Stimulated activated CD4-positive, alpha-beta T cell treated with anti-CD3 and anti-CD28 coated beads, TNF-alpha, amount 100 ng/mL, for 1 hour (primary cell): ENCODE measurements at places on chromosomes 7 and 10.

GRCh38 chr10:80260295-80261243 lies 28.9 kb downstream of the MAT1A start:
- no peak for DNase-seq

- DNase-seq = no peak
These were observed 36.2 kb downstream of the PRSS2 start for GRCh38 chr7:142806957-142807356.

- no peak for DNase-seq
These were observed 18.7 kb downstream of the FAM25A start for GRCh38 chr10:87038786-87039185.

- no peak for DNase-seq
These were observed 238.8 kb upstream of the LRGUK start for GRCh38 chr7:133888061-133888930.

DNA sequence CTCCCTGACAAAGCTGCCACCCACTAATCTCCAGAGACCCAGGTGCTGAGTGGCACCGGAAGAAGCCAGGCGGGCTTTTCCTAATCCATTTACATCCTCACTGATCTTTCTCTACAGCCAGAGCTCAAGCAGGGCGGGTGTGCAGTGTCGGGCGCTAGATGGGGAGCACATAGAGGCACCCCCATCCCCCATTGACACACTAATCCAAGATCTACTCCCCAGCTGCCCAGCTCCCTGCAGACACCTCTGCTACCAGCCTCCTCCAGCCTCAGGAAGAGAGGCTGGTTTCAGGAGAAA lies 22.2 kb downstream of the FRMPD2 start:
- DNase-seq = no peak

DNA sequence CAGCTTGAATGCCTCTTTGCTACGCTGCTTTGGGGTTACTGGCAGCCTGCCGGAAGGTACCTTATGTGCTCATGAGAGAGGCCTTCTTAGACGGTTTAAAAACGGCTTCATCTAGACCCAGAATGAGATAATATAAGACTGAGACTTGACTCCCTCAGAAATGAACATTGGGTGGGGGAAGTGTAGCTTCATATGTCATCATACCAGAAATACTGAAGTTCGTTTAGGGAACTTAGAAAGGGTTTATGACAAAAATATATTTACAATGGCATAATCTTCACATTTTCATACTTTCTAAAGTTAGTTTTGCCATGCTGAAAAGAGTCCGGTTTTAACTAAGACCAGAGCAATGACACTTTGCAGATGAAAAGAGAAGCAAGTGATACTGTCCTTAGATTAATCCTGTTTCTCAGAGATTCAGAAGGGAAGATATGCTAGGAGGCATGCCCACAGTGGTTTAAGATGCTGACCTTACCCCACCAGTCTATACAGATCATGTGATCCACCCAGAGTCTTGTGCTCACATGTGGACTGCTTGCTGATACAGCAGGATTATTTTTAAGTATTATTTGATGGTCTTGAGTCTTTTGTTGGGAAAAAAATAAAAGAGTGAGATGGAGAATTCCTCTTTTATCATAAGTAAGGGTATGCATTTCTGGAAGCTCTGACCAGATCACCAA lies 40.8 kb upstream of the HGF start:
- no peak for DNase-seq

- DNase-seq = no peak
These were observed 2.0 kb upstream of the KIF11 start for GRCh38 chr10:92590623-92591549.

- DNase-seq = no peak
These were observed 249.7 kb downstream of the CREB5 start for GRCh38 chr7:28661826-28662595.

- DNase-seq = no peak
These were observed 5.2 kb downstream of the CHPF2 start for GRCh38 chr7:151237244-151238189.

- no peak for DNase-seq
These were observed 191.3 kb upstream of the RHOBTB1 start for GRCh38 chr10:61135276-61135721.

- no peak for DNase-seq
These were observed 2.0 kb upstream of the TBXAS1 start for GRCh38 chr7:139827042-139827441.

GRCh38 chr10:100978121-100978900 lies 9.0 kb downstream of the MRPL43 start:
- DNase-seq = no peak

- no peak for DNase-seq
These were observed 68.4 kb downstream of the ASAH2B start for GRCh38 chr10:50807851-50808776.

DNA sequence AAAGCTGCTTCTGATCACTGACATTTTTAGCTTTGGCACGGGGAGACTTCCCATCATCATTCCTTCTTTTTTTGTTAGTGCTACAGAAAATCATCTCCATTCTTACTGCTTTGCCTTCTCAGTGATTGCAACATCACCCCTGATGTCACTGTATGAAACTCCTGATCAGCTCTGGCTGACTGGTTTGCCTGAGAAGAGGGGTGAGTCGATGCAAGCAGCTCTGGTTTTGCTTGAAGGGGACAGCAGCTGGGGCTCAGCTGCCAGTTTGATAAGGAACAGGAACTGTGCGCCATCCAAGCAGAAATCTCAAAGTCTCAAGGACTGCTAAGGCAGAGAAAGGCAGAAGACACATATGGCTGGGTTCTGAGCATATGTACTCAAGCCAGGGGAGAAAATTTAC lies 808.5 kb upstream of the CELF2 start:
- no peak for DNase-seq

- DNase-seq = no peak
These were observed 23.8 kb downstream of the SUFU start for GRCh38 chr10:102527546-102527945.

- no peak for DNase-seq
These were observed 24.2 kb downstream of the TSPAN15 start for GRCh38 chr10:69475433-69475830.

GRCh38 chr10:64468219-64468618 lies 947.0 kb downstream of the REEP3 start:
- no peak for DNase-seq

DNA sequence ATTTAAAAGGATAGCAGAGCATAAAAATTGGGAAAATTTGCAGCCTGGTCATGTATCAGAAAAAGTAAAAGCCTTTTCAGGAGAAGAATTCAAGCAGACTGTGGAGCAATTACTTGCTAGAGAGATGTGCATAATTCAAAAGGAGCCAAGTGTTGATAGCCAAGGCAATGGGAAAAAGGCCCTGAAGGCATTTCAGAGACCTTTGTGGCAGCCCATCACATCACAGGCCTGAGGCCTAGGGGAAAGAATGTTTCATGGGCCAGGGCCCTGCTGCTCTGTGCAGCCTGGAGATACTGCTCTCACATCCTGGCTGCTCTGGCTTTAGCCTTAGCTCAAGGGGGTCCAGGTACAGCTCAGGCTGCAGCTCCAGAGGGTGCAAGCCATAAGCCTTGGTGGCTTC lies 152.9 kb downstream of the MAGI2 start:
- DNase-seq = no peak

GRCh38 chr7:75596727-75597614 lies 104.9 kb downstream of the SPDYE5 start:
- DNase-seq = no peak

- no peak for DNase-seq
These were observed 108.2 kb upstream of the KAT6B start for GRCh38 chr10:74718208-74718607.

DNA sequence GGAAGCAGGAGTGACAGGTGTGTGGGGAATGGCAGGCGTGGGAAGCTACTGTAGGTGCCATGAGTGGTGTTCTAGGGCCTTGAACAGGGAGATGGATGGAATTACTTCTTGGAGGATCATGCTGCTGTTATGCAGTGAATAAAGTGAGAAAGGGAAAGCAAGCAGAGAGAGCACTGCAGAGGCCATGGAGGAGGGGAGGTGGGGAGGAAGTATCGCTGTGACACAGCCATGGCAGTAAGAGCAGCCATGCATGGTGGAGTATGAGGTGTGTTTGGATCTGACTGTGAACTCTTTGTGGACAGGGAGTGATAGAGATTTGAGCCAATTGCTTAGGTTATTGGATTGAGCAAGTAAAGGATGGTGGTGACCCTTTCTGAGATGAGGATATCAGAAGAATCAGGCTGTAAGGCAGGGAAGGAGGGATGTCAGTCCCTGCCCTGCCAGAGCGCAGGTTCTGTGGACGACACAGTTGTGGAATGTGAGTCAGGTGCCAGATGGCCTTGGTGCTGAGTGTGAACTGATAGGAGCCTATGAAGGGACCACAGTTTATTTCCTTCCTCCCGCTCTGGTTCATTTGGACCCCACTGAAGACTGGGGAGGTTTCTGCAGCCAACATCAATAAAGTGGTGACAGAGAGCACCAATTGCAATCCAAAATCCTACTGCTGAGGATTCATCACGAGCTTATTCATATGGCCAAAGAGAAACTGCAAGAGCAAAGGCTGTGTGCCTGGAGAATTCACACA lies 105.5 kb upstream of the TMEM72 start:
- DNase-seq = no peak

- no peak for DNase-seq
These were observed 61.0 kb downstream of the NRP1 start for GRCh38 chr10:33273295-33274002.

GRCh38 chr7:105664816-105665525 lies 83.7 kb upstream of the EFCAB10 start:
- DNase-seq = no peak

DNA sequence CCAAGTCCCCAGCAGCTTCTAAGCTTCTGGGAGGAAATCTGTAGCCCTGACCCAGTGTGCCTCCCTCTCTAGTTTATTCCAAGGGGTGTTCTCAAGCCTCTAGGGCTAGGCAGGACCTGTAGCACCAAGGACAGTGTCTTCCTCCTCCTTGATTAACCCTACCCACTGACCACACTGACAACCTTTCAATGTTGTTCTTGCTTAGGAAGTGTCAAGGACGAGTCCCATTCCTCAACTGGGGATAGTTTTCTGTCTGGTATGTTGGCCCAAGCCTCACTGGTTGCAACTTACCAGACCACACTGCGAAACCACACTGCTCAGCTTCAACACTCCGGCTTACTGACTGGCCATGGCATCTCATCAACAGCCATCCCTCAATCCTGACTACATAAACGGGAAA lies 100.0 kb downstream of the RNF216 start:
- no peak for DNase-seq

- no peak for DNase-seq
These were observed 80.2 kb downstream of the KCND2 start for GRCh38 chr7:120353171-120353570.

GRCh38 chr7:20963556-20964280 lies 177.0 kb upstream of the SP8 start:
- no peak for DNase-seq

DNA sequence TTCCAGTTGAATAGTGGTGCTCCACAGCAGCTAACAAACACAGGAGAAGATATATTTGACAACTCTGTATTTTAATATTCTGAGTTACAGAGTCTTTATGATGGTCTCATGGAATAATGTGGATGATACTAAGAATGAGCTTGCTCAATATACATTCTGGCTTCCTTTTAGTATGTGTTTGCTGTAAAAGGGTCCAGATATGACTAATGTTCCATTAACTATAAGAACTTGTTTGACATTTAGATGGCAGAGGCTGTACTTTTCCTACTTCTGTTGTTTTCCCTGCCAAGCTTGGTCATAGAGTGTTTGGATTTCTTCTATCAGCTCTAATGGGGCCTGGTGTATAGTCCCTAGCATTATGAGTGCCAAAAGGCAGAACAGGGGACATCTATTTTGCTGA lies 61.5 kb upstream of the GPR22 start:
- DNase-seq = no peak

DNA sequence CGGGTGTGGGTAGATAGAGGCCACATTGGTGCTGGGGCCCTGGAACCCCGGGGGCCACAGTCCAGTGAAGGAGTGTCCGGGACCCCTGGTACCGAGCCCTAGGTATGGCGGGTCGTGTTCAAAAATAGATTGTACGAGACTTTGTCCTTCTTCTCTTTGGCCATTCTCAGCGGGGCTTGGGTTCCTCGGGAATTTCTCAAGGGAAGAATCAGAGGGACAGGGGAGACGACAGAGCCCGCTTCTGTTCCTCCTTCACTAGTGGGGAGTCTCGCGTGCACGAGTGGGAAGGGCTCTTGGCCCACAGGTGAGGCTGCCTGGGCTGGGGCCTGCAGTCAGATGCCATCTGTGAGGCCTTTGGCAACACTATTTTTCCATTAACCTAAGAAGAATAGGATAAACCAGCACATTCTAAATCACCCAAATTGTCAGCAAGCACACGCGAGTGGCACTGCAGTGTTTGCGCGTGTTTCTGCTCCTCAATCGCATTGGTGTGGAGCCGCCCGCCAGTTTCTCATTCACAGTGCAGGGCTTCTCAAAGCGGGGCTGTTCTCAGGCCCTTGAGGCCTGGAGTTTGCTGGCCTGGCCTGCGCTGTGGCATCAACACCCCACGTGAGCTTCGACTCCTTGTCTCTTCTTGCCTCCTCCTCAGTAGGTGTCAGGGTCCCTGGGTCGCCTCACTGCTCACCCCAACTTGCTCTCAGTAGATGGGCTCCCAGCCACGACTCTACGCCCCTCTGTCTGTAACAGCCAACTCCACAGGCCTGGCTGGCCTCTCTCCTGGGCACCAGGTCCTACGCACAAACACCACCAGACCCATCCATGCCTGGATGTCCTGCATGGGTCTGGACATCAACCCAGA lies 187.6 kb upstream of the SHH start:
- DNase-seq = no peak

DNA sequence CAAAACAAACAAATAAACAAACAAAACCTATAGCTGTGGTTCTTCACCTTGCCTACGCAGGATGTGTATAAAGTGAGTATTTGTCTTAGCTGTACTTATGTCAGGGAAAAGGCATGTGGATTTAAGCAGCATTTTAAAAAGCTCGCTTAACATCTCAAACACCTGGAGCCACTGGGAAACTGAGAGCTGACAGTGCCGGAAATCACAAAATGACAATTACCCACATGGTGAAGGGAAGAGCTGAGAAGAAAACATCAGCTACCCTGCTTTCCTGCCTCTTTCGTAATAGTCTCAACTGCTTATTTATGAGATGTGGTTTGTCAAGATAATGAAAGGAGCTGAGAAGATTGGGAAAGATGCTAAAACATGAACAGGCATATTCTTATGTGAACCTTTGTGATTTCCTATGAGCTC lies 31.1 kb upstream of the MSMB start:
- no peak for DNase-seq

DNA sequence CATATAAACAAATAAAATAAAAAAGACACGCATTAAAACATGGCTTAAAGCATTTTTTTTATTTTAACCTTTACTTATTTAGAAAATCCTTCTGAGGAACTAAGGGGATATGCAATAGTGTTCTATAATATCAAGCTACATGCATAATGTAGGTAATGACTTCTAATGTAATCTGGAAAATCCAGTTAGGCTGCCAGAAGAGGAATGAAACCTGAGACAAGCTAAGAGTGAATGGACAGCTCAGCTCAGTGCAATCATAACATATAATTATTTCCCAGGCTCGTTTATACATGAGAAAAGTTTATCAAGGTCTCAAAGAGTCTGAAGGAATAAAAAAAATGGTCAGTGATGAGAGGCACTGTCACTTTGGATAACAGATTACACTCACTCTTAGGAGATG lies 649.0 kb upstream of the PCDH15 start:
- DNase-seq = no peak
